ENCODE measurements at places on chromosomes 3 and 15. TPM values are rescaled to one million over a fixed set of nuclear protein-coding genes. Genes with fewer than 3 reads are reported as not detected.

DNA sequence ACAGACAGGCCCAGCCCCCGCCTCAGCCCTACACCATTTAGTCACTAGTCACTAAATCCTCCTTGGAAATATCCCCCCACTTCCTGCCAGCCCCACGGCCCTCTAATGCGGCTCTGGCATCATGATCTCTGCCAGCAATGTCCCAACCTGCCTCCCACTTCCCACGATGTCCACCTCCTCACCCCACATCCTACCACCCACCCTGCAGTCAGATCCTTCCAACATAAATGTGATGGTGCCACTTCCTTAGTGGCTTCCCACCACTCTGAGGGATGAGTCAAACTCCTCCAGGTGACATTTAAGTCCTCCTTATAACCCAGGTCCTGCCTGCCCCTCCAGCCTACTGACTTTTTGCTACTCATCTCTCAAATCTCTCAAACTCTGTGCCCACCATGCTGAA, 167.5 kb downstream of the SHQ1 start:
- no peaks in the 10 kb centered on the region for H3K27me3 ChIP-seq
- H3K4me3 ChIP-seq = no peak overlapping the region
- peaks cover 1% of the 10 kb centered on the region for H3K4me1 ChIP-seq

GRCh38 chr3:126713199-126713598, 9.2 kb downstream of the CHCHD6 start:
- no peaks in the 10 kb centered on the region for H3K4me1 ChIP-seq
- H3K36me3 ChIP-seq = no peaks in the 10 kb centered on the region
- no peak overlapping the region for H3K27ac ChIP-seq
- DNase-seq = no peak
- H3K27me3 ChIP-seq = no peaks in the 10 kb centered on the region

DNA sequence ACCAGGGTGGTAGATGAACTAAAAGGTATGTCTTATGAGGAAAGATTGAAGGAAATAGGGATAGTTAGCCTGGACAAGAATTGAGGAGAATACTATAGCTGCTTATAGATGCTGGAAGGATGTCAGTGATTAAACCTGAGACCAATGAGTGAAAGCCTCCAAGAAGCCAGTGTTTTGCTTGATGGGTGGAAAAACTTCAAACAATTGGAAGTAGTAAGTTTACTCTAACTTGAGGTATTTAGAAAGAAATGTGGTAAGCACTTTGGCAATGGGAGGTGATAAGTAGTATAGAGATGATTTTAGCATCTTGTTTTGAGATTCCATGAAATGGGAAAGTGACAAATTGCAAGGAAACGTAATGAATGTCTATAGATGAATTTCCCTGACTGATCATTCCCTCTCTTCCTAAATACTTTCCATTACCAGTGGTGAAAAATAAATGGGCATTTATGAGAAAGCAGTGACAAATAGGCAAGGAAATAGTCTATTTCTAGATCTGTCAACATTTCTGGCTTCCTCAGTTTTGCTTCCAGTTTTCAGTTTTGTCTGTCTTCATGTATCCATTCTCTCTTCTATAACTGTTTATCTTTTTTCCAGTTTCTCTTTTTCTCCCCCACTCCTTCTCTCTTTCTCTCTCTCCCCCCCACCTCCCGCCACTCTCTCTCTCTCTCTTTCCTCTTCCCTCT, 19.2 kb downstream of the SLC15A2 start:
- peaks cover 22% of the 10 kb centered on the region for H3K36me3 ChIP-seq
- DNase-seq = no peak
- no peaks in the 10 kb centered on the region for H3K27me3 ChIP-seq
- H3K27ac ChIP-seq = no peak overlapping the region

C2CD4B gene
- total RNA-seq = not detected

DNA sequence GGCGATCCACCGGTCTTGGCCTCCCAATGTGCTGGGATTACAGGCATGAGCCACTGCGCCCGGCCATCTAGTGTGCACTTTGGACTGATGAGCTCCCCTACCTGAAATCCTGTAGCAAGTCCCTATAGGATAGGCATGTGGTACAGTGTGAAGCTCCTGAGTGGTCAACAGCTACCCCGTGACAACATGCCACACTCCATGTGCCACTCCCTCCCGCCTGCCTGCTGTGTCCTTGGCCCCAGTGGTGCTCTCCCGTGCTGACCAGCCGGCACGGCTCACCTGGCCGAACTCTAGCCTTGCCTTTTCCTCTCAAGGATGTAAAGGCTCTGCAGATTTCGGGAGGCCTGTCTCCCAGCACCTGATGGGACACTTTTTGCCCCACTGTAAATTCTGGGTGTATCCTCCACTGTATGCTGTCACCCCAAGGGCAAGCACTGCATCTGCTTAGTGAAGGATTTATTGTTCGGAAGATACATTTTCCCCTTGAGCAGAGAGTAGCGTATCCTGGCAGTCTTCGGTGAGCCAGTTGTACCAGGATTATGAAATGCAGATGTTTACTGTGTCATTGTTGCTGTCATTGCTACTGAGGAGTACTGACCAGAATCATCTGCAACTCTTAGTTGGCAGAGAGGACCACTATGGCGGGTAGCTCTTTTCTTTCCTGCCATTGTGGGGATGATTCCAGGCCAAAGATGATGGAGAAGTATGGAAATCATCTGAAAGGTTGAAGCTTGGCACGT, 64.7 kb downstream of the IGF1R start:
- H3K36me3 ChIP-seq = peaks cover 29% of the 10 kb centered on the region
- peaks cover 50% of the 10 kb centered on the region for H3K4me1 ChIP-seq
- DNase-seq = no peak

GRCh38 chr3:52730681-52731080, 24.8 kb downstream of the SPCS1 start:
- H3K27ac ChIP-seq = peak overlapping the region; percentile 38
- H3K4me3 ChIP-seq = no peak overlapping the region
- H3K27me3 ChIP-seq = no peaks in the 10 kb centered on the region
- peaks cover 72% of the 10 kb centered on the region for H3K36me3 ChIP-seq
- peaks cover 13% of the 10 kb centered on the region for H3K4me1 ChIP-seq

GRCh38 chr3:87491843-87492242, 215.5 kb upstream of the POU1F1 start:
- H3K27ac ChIP-seq = no peak overlapping the region
- H3K4me3 ChIP-seq = no peak overlapping the region
- H3K27me3 ChIP-seq = no peaks in the 10 kb centered on the region
- H3K36me3 ChIP-seq = no peaks in the 10 kb centered on the region
- no peaks in the 10 kb centered on the region for H3K4me1 ChIP-seq

DNA sequence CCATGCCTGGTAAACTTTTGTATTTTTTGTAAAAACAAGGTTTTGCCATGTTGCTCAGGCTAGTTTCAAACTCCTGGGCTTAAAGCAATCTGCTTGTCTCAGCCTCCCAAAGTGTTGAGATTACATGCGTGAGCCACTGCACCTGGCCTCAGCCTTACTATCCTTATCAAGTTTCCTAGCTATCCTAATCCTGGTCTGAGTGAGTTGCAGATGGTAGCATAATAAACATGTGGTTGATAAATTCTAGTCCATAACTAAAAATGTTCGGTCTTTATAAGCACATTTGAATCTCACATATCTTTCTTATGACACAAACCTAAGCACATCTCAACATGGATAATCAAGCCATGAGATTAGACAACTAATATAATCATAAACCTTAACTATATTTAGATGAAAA, 18.5 kb downstream of the NPHP3 start:
- H3K36me3 ChIP-seq = peaks cover 39% of the 10 kb centered on the region
- no peaks in the 10 kb centered on the region for H3K4me1 ChIP-seq
- H3K27ac ChIP-seq = no peak overlapping the region
- H3K27me3 ChIP-seq = no peaks in the 10 kb centered on the region
- no peak overlapping the region for H3K4me3 ChIP-seq

DNA sequence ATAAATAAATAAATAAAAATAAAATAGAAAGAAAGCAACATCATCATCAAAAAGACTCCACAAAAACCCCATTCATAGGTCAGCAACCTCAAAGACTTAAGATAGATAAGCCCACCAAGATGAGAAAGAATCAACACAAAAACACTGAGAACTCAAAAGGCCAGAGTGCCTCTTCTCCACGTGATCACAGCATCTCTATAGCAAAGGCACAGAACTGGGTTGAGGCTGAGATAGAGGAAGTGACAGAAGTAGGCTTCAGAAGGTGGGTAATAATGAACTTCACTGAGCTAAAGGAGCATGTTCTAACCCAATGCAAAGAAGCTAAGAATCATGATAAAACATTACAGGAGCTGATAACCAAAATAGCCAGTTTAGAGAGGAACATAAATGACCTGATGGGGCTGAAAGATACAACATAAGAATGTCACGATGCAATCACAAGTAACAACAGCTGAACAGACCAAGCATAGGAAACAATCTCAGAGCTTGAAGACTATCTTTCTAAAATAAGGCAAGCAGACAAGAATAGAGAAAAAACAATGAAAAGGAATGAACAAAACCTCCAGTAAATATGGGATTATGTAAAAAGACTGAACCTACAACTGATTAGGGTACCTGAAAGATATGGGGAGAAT, 26.4 kb downstream of the GNB5 start:
- no peak overlapping the region for H3K27ac ChIP-seq
- H3K4me1 ChIP-seq = peaks cover 13% of the 10 kb centered on the region
- H3K4me3 ChIP-seq = no peak overlapping the region
- H3K27me3 ChIP-seq = no peaks in the 10 kb centered on the region
- peaks cover 14% of the 10 kb centered on the region for H3K36me3 ChIP-seq

GRCh38 chr15:87764461-87765240, 491.9 kb downstream of the NTRK3 start:
- H3K4me3 ChIP-seq = no peak overlapping the region
- peaks cover 7% of the 10 kb centered on the region for H3K4me1 ChIP-seq
- H3K36me3 ChIP-seq = no peaks in the 10 kb centered on the region
- DNase-seq = no peak
- no peaks in the 10 kb centered on the region for H3K27me3 ChIP-seq

- no peak overlapping the region for H3K4me3 ChIP-seq
- H3K36me3 ChIP-seq = no peaks in the 10 kb centered on the region
- H3K27me3 ChIP-seq = peaks cover 5% of the 10 kb centered on the region
Measured at GRCh38 chr15:81069909-81070308, 64.2 kb upstream of the CFAP161 start.

DNA sequence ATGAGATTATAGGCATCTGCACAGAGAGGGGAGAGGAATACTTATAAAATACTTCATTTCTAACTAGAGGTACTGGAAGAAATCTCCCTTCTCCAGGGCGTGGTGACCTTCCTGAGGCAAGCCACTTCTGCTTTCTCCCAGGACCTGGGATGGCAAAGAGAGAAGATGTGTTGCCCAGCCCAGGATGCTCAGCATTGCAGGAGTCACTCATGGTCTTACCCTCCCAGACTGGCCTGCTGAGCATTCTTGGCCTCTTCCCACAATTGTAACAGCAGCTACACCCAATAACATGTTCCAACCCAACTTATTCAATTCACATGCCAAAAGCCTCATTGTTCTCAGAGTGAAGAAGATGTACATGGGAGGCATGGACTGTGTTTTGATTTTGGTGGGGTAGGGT, 37.9 kb downstream of the IL20RB start:
- no peaks in the 10 kb centered on the region for H3K27me3 ChIP-seq
- no peaks in the 10 kb centered on the region for H3K36me3 ChIP-seq
- no peak overlapping the region for H3K4me3 ChIP-seq
- DNase-seq = no peak
- H3K27ac ChIP-seq = no peak overlapping the region

- no peaks in the 10 kb centered on the region for H3K27me3 ChIP-seq
- no peaks in the 10 kb centered on the region for H3K36me3 ChIP-seq
- no peak for DNase-seq
Measured at GRCh38 chr3:7684182-7684715, 817.4 kb upstream of the LMCD1 start.

FOXP1 gene
- total RNA-seq = 131 TPM

LYZL4 gene
- not detected for total RNA-seq

- no peaks in the 10 kb centered on the region for H3K4me1 ChIP-seq
- H3K27ac ChIP-seq = no peak overlapping the region
- no peaks in the 10 kb centered on the region for H3K27me3 ChIP-seq
- H3K4me3 ChIP-seq = no peak overlapping the region
- no peak for DNase-seq
- H3K36me3 ChIP-seq = no peaks in the 10 kb centered on the region
Measured at GRCh38 chr3:18302517-18302916, 122.6 kb downstream of the SATB1 start.

DNA sequence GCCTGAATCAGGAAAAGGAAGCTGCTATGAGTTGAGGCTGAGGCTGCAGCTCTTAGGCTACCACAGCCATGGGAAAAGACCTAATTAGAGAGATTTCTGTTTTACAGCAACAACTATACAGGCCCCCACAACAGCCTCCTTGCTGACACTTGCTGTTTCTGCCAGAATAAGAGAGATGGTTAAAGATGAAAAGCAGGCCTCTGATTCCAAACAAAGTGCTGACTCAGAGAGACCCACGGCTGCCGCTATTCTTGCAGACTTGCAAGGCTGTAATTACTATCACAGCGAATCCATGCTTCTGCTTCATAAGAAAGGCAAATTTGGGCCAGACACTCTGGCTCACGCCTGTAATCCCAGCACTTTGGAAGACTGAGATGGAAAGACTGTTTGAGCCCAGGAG, 41.8 kb downstream of the MCF2L2 start:
- H3K4me3 ChIP-seq = no peak overlapping the region
- no peaks in the 10 kb centered on the region for H3K36me3 ChIP-seq
- no peaks in the 10 kb centered on the region for H3K27me3 ChIP-seq
- DNase-seq = no peak
- H3K4me1 ChIP-seq = peaks cover 4% of the 10 kb centered on the region

GRCh38 chr3:100029689-100030088, 84.6 kb downstream of the FILIP1L start:
- H3K27me3 ChIP-seq = no peaks in the 10 kb centered on the region
- no peak overlapping the region for H3K4me3 ChIP-seq
- no peak for DNase-seq
- H3K4me1 ChIP-seq = peaks cover 4% of the 10 kb centered on the region
- no peak overlapping the region for H3K27ac ChIP-seq
- no peaks in the 10 kb centered on the region for H3K36me3 ChIP-seq

GRCh38 chr15:40941068-40941527, 12.0 kb downstream of the DLL4 start:
- peak overlapping the region; percentile 3 for H3K4me3 ChIP-seq
- peak overlapping the region; percentile 19 for H3K27ac ChIP-seq
- no peaks in the 10 kb centered on the region for H3K27me3 ChIP-seq
- H3K4me1 ChIP-seq = peaks cover 52% of the 10 kb centered on the region

DNA sequence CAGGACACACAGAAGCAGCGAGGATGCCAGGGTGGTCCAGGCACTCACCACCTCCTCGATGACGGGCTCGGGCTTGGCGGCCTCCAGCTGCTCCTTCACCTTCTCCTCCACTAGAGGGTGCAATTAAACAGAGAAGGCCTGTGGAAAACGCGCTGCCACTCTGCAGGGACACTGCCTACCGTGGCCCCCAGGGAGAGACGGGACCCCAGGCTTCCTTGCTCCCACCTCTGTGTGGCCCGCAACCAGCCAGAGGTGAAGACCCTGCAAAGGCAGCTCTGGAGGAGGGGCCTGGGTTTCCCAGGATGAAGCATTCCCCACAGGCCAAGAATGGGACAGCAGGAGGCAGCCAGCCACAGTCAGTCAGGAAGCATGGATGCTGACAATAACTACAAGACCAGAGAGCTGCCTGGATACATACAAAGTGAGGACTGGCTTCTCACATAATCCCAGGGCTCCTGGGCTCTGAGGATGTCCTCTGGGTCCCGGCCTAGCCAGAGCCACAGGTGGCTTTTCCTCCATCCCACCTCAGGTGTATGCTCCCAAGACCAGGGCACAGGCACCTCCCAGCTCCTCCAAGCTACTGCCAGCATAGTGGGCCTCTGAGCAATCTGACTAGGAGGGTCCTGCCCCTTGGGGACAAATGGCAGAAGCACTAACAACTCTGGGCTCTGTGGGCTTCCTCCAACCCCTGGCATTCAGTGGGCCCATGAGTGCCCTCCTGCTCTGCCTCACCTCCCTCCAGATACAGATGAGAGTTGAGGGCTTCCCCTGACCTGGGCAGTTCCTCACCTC, 46.2 kb downstream of the PTH1R start:
- H3K4me3 ChIP-seq = no peak overlapping the region
- no peaks in the 10 kb centered on the region for H3K27me3 ChIP-seq
- DNase-seq = peak; percentile 54
- peaks cover 42% of the 10 kb centered on the region for H3K4me1 ChIP-seq
- H3K36me3 ChIP-seq = peaks cover 68% of the 10 kb centered on the region
